ENCODE measurements at places on chromosomes 3 and 15.

- no peak for DNase-seq
Measured at GRCh38 chr3:122589297-122589696, 11.8 kb downstream of the PARP15 start.

DNA sequence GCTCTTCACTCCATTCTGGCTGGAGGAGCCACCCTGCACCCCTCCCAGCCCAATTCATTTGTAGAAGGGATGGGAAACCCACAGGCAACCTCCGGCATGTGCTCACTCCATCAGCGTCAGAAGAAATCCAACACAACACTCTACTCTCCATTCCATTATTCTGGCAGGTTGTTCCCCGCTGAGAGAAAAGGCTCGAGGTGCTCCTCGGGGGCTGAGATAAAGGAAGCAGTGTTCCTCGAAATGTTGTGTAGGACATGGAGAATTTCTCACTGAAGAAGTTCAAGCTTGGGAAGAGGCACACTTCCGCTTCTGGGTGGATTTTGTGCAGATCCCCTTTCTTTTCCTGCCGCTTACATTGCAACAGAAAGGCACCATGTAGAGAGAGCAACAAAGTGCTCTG is 355.0 kb upstream of the CFAP20DC start:
- no peak for DNase-seq

DNA sequence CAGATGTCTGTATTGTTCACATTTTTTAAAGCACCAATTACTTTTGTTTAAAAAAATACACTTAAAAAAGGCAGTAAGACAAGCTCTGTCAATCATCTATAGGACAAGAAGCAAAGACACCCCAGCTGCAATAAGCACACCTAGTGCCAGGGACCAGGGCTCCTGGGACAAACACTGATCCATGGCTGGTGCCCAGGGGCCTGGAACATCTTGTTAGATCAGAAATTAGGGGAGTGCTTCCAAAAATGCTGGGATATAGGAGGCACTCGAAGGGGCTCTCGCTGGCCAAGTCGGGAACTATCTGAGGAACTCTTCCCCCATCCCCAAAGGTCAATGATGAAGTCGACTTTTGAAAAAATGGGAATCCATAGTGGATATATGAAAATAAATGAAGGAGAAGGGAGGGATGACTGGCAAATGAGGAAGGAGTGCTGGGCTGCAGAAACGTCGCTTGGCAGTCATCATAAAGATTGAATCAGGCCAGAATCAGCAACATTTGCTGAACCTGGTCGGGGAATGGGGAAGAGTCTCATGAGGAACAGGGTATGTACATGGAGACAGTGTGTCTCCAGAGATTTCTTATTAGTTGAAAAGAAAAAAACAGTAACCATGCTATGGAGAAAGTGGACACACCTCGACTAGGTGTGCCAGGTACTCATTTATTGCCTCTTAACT is 28.5 kb downstream of the TSPAN3 start:
- no peak for DNase-seq

- DNase-seq: no peak
Measured at GRCh38 chr3:106715286-106715685, 662.0 kb upstream of the CCDC54 start.

DNA sequence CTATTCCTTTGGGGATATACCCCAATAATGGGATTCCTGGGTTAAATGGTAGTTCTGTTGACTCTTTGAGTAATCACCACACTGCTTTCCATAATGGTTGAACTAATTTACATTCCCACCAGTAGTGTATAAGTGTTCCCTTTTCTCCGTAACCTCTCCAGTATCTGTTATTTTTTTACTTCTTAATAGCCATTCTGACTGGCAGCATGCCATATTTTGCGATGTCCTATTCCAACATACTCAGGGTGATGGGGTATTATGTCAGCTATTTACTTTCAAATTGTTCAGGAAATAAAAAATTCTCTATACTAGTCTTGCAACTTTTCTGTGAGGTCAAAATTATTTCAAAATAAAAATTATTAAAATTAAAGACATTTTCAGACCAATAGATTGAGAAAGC is 9.1 kb upstream of the PARP14 start:
- no peak for DNase-seq

DNA sequence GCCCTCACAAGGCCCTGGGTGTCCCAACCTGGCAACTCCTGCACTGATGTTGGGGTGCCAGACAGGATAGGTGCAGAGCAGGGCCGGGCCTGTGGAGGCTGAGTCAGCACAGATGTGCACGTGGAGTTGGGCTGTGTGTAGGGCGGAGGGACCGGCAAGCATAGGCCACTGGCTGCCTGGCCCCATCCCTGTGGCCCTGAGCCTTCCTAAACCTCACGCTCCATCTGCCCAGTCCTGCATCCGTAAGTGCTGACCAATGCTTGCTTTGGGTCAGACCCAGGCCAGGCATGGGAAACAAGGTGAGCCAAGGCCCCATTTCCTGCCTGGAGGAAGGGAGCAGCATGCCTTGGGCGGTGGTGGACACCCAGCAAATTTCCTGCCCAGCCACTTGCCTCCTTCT is 5.8 kb upstream of the IQSEC1 start:
- DNase-seq: no peak

DNA sequence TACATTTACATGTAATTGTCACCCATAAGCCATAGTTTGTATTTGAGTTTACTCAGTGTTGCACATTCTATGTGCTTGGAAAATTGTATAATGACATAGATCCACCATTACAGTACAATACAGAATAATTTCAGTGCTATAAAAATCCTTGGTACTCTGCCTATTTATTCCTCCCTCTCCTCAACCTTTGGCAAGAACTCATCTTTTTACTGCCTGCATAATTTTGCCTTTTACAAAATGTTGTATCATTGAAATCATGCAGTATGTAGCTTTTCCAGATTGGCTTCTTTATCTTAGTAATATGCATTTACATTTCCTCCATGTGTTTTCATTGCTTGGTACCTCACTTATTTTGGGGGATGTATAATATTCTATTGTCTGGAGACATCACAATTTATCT is 786.9 kb upstream of the SEMA6D start:
- DNase-seq: no peak

DNA sequence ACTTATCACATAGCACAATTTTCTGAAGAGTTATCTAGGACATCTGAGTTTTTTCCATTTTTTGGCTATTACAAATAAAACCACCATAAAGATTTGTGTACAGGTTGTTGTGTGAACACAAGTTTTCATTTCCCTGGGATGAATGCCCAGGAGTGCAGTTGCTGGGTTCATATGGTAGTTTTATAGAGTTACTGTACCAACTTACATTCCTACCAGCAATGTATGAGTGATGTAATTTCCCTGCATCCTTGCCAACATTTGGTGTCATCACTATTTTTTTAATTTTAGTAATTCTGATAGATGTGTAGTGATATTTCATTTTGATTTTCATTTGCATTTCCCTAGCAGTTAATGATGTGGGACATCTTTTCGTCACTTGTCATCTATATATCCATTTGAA is 20.5 kb downstream of the FILIP1L start:
- DNase-seq: no peak

GRCh38 chr3:151903501-151903991 is 30.1 kb downstream of the SUCNR1 start:
- no peak for DNase-seq

DNA sequence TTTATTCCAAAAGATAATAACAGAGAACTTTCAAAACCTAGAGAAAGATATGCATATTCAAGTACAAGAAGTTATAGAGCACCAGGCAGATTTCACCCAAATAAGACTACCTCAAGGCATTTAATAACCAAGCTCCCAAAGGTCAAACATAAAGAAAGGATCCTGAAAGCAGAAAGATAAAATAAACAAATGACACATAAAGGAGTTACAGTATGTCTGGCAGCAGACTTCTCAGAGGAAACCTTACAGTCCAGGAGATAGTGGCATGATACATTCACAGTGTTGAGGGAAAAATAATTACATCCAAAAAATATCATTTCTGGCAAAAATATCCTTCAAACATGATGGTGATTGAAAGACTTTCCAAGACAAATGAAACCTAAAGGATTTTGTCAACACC is 185.8 kb upstream of the POU1F1 start:
- no peak for DNase-seq

DNA sequence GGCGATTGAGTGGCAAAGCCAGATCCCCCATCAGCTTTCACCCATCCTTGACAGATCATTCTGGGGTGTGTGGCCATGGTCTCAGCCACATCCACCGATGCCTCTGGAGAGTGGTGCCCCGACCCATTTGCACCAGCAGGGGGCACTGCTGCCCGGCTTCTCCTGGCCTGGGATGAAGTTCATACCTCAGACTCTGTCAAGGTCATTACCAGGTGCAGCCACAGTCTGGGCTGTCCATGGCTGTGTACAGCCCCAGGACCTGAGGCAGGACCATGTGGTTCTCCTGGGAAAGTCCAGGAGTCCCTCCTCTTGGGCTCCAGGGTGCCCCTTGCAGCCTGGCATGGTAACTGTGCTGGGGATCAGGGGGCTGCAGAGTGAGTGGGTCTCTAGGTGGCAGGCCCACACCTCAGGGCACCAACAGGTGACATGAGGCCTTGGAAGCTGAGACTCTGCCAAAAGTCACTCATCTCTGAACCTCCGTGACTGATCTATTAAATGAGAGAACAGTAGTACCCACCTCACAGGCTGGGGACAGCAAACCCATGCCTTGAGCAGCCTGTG is 67.2 kb downstream of the CACNA2D2 start:
- peak; percentile 23 for DNase-seq

- no peak for DNase-seq
Measured at GRCh38 chr3:77404871-77405270, 365.0 kb downstream of the ROBO2 start.

- DNase-seq: no peak
Measured at GRCh38 chr15:40379853-40380252, 2.7 kb upstream of the KNSTRN start.

GRCh38 chr3:149393345-149394160 is 16.1 kb upstream of the TM4SF1 start:
- peak; percentile 43 for DNase-seq

DNA sequence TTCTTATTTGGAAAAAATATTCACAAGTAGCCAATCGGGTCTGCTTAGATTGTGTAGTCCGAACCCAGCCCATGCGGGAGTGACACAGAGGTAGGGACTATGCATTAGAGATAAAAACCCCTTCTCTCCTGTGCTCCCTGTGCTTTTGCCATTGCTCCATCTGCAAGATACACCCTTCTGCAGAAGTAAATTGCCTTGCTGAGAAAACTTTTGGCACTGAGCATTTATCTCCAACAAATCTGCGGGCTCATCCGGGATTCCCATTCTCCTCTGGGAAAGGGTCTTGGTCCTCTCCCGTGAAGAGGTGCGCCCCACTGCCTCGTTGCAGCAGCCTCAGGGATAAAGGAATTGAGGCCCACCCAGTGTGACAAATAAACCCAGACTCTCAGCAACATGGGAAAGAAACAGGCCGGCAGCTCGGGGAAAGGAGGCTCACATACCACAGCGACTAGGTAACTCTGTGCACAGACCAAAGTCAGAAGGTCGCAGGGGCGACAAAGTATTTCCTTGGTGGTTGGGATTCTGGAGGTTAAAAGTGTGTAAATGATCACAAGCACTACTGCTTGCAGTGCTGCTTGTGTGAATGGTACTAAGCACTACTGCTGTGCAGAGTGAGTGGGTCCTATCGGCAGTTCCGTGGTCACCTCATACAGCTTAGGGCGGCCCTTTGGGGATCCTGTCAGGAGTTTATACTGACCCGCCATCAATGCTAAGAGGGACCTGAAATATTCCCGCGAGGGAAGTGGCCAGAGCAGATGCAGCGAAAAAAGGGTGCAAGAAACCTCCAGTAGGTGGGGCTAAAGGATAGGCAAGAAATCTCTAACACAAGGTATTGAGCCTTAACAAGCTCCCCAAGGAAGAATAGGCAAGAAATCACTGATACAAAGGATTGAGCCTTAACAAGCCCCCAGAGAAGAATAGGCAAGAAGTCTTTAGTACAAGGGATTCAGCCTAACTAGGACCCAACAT is 54.3 kb downstream of the GSK3B start:
- DNase-seq: no peak

- DNase-seq: no peak
Measured at GRCh38 chr3:73556520-73557372, 68.0 kb downstream of the PDZRN3 start.

GRCh38 chr3:170458285-170458684 is 39.6 kb downstream of the CLDN11 start:
- DNase-seq: no peak

DNA sequence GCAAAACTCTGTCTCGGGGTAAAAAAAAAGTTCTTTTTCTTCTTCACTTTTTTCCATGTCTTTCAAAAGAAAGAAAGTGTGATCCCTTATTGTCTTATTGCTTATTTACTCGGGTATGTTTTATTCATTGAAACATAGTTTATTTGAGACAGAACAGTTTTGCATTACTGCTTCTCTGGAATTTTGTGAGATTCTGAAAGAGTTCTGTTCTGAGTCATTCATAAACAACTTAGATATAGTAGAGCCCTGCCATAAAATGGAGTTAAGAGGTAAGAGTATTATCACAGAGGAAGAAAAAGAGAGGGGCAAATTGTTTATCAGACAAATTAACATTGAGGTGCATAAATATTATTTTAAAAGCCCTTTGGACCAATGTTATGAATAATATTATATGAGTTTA is 522.2 kb downstream of the ROBO2 start:
- DNase-seq: no peak

GRCh38 chr3:188060840-188061544 is 93.0 kb upstream of the LPP start:
- DNase-seq: no peak

GRCh38 chr3:185094697-185095096 is 58.2 kb downstream of the C3orf70 start:
- no peak for DNase-seq

DNA sequence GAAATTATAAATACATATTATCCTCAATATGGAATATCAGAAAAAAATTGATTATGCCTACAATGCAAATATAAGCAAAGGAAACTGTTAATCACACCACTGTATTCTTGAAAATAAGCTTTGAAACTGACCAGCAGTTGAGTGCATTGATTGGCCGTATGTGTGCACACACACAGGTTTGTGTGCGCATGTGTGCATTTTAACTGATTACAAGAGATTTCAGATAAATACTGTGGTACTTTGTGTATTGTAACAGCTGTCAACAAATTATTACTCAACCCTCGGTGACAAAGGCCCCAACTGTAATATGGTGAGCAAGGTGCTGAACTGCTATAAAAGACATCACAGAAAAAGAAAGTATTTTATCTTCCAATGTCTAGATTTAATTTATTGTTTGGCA is 1238.9 kb upstream of the ALCAM start:
- DNase-seq: no peak

DNA sequence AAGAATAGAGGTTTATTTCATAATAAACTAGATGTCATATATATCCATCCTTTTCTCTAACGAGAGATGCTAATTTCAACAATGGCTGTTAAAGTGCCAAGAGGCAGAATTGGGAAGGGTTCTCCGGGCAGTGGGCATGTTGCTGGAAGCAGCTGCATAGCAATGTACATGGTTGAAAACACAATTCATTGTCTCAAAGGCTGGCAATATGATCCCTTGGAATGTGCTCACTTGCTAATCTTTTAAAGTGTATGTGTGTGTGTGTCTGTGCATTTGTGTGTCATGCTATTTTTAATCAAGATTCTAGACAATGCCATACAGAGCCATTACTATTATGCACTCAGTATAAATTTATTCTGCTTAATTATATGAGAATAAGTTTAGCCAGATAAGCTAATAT is 1020.3 kb downstream of the NAALADL2 start:
- DNase-seq: no peak

GRCh38 chr3:128500556-128500955 is 7.6 kb upstream of the GATA2 start:
- no peak for DNase-seq

All from KG1 (cell line).